ENCODE measurements at places on chromosomes 4 and X.

DNA sequence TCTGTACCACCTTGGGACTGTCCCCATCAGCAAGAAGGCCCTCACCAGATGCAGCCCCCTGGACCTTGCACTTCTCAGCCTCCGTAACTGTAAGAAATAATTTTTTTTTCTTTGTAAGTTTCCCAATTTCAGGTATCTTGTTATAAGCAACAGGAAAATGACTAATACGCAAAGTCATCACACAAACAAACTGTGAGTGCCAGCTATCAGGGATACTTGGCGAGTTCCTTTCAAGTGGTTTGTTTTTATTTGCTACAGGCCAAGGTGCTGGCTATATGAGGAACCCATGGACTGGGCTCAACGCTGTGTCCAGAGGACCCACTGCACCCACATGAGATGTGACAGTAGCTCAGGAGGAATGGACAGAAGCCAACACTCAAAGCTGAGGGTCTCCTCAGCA lies 11.5 kb upstream of the GPM6B start:
- DNase-seq, result no peak

DNA sequence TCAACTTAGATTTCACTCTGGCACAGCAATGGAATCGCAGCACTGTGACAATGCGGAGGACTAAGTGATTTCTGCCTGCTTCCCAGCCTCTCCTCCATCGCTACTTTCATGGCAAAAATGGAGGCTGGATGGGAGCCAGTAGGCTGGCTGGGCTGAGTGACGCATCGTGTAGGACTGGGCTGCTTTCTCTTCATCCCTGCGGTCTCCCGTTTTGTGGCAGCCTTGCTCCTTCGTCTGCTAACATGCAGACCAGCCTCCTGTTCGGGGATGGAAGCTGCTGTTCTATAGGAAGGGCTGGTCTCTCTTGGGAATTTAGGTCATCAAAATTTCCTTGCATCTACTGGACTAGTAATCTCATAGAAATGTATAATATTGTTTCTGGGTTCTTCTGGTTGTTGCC lies 15.8 kb upstream of the RGS12 start:
- DNase-seq, result no peak

- DNase-seq, result no peak
These were observed 279.0 kb upstream of the TAPT1 start for GRCh38 chr4:16505267-16505666.

DNA sequence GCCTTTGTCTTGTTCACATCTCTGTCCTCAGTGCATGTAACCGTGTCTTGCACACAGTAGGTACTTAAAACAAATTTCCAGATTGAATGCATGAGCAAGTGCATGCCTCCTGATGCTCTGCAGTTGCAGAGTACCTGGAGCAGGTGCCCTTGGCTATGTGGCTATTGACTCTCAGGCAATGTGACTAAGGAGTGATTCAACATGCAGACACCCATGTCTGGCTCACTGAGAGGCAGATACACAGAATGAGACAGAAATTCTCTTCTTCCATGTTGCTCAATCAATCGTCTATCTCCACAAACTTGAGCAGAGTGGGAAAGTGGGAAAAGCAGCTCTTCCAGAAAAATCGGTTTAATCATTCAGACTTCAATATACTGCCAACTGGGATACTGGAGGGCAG lies 111.0 kb downstream of the CHRDL1 start:
- DNase-seq, result no peak

DNA sequence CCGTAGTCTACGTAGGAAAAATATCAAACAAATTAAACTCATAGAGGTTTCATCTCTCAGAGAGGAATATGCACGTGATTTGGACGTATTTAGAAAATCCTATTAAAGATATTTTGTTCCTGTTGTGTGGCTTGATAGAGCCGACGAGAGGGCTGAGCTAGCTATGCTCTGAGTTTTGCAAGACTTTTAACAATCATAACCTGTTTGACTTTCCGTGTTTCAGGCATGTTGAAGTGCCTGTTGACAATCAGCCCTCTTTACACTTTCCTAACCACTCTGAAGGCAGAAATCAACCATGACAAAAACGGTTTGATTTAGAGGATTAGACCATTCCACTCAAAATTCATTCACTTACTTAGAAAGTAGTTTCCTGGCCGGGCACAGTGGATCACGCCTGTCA lies 297.3 kb downstream of the ASMT start:
- DNase-seq, result no peak

DNA sequence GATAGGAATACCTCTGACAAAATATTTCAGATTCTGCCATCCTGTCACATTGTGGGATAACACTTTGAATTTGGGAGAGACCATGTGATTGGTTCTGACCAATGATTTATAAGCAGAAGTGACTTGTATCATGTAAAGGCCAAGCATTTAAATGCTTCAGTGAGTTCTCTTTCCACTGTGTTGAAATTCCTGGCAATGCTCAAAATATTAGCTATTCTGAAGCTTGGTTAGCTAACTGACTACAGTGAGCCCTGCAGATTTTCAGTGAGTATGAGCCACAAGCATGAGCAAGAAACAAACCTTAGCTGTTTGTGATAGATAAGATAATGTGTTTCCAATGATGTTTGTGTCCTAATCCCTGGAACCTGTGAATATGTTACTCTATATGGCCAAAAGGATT lies 562.8 kb upstream of the AADAT start:
- no peak for DNase-seq

DNA sequence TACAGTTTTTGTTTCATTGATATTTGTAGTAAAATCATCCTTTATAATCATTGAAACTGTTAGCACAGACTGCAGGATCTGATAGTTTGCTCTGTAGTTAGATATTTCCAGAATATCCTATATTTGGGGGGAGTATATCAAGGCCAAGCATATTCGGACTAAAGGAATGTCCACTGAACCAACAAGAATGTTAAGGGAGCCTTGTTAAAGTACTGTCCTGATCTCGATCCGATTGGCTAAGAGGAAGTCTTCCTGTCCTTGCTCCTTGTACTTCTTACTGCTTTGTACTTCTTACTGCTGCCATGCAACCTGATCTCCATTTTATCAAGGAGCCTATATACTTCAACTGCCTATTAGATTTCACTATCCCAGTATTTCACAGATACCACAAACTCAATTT lies 449.3 kb downstream of the RPA4 start:
- no peak for DNase-seq

DNA sequence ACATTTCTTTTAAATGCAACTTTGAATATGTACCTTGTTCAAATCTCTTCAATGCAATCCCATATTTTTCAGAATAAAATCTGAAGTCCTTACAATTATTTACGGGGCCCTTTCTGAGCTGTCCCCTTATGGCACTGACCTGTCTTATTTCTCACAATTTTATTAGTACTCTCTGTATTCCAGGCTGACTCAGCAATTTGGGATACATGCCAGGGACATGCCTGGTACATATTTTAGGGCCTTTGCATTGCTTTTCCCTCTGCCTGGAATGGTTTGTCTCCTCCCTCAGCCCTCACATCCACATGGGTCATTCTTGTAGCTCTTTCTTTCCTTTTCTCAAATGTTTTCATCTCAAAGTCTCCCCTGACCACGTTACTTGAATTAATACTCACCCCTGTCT lies 172.2 kb upstream of the TECRL start:
- no peak for DNase-seq

DNA sequence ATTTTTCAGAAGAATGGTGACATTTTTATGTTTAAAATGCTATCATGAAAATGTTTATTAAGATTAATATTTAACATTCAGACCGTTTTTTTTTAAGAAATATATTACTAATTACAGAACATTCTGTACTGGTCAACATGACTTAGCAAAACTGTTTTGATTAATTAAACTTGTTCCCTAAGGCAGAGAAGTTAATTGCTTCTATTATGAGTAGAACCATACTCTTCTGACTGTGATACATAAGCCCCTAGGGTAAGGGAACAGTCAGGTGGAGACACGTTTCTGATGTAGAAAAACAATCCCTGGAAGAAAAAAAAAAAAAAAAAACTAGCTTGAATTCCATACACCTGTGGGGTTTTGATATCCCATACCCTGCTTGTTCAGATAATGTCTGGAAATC lies 97.4 kb downstream of the GPM6A start:
- no peak for DNase-seq

- no peak for DNase-seq
These were observed 19.7 kb upstream of the CXCL6 start for GRCh38 chr4:73816814-73817213.

DNA sequence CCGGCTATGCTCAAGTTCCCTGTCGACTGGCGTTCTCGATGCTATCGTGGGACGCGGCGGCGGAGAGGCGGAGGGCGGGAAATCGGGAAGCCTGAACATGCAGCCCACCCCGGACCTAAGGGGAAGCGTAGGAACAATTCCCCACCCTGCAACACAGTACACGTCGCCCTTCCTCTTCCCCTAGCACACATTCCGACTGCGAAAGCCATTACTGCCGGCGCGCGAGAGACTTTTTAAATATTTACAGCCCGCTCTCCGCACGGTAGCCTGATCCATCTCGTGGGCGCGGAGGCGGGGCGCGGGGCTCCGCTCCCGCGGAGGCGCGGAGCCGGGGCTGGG lies 48.1 kb upstream of the BCOR start:
- no peak for DNase-seq

- no peak for DNase-seq
These were observed 762 bp downstream of the PIGA start for GRCh38 chrX:15334561-15334960.

DNA sequence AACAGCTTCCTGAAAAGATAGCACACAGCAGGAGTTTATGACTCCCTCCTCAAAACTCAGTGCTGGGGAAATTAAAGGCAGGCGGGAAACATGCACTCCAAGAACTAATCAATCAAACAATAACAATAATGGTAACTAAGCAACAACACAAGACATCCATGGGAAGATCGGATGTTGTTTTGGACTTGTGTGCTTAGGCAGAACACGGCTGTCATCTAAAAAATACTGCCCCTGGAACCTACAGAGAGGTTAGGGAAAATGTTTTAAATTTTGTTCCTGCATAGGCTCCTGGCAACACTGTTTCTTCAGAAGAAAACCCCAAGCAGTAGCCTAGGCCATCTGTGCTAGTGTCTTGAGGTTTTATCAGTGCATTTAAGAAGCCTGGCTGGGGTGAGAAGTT lies 1378.2 kb downstream of the STIM2 start:
- no peak for DNase-seq

GRCh38 chr4:57426779-57427395 lies 316.7 kb upstream of the IGFBP7 start:
- peak; percentile 64 for DNase-seq

GRCh38 chr4:42678512-42678911 lies 21.6 kb upstream of the ATP8A1 start:
- DNase-seq, result no peak

DNA sequence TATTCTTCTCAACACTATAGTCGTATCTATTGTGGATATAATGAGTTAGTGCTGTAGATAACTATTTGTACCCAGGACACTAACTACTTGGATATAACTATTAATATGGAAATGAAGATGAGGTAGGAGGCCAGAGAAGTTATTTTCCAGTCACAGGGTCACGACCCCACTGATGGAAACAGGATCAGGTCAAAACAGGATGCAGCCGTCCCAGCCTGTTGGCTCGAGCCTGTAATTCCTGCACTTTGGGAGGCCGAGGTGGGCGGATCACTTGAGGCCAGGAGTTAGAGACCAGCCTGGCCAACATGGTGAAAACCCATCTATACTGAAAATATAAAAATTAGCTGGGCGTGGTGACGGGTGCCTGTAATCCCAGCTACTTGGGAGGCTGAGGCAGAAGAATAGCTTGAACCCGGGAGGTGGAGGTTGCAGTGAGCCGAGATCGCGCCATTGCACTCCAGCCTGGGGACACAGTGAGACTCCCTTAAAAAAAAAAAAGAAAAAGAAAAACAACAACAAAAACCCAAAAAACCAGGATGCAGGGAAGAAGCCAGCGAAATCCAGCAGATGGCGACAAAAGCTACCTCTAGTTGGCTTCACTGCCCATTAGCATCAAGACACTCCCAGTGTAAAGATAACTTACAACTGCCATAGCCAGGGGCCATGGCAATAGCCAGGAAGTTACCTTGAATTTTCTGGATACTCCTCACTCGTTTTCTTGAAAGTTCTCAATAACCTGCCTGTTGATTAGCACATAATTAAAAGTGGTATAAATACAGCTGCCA lies 37.9 kb upstream of the NKAP start:
- no peak for DNase-seq

DNA sequence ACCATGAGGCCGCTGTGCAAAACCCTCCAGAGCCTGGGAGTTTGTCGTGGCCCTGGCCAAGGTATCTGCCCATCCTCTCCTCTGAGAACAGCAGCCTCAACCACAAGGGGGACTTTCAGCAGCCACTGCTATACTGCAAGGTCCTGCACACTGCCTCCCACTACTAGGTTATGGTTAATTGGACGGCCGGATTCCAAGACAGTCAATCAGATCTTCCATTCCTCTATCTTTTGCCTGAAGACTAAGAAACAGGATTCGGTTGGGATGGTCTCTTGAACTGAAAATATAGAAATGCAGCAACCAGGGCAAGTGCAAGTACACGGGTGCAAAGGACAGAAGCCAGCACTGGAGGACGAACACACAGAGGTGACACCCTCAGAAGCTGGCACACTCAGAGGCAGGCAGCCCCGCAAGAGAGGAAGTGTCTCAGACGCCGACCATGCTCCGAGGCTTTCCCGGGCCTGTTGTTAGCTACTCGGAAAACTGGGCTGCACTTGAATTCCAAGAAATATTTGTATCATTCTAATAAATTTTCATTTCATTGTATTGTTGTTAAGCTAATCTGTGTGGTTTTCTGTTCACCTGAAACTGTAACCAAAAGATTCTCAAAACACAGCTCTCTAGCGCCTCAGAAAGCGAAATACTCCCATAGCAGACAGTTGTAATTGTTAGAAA lies 63.3 kb downstream of the AFAP1 start:
- DNase-seq, result no peak

GRCh38 chr4:121462660-121463261 lies 81.9 kb upstream of the QRFPR start:
- no peak for DNase-seq

GRCh38 chrX:54825716-54826438 lies 18.3 kb downstream of the MAGED2 start:
- DNase-seq, result no peak

DNA sequence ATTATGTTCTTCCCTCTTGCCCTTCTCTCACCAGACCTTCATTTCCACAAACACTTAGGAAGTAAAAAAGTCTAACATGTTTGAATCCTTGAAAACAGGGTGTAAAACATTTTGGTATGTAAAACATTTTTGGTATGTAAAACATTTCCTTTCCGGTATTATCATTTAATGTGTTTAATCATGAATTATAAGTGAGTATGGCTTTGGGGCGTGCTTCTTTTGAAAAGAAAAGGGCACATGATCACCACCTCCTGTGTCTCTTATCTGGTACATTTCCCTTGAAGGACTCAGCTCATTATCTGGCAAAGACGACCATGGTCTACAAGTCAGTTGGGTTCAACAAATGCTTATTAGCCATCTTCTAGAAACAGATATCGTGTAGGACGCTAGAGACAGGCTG lies 283.6 kb downstream of the FRMPD4 start:
- DNase-seq, result peak; percentile 18

- DNase-seq, result no peak
These were observed 161.1 kb downstream of the FRAS1 start for GRCh38 chr4:78218260-78218659.
